ENCODE measurements at places on chromosomes 16 and 17. TPM values are rescaled to one million over a fixed set of nuclear protein-coding genes. Genes with fewer than 3 reads are reported as not detected.

The SARM1 gene
- polyA plus RNA-seq, result 5.2 TPM

DNA sequence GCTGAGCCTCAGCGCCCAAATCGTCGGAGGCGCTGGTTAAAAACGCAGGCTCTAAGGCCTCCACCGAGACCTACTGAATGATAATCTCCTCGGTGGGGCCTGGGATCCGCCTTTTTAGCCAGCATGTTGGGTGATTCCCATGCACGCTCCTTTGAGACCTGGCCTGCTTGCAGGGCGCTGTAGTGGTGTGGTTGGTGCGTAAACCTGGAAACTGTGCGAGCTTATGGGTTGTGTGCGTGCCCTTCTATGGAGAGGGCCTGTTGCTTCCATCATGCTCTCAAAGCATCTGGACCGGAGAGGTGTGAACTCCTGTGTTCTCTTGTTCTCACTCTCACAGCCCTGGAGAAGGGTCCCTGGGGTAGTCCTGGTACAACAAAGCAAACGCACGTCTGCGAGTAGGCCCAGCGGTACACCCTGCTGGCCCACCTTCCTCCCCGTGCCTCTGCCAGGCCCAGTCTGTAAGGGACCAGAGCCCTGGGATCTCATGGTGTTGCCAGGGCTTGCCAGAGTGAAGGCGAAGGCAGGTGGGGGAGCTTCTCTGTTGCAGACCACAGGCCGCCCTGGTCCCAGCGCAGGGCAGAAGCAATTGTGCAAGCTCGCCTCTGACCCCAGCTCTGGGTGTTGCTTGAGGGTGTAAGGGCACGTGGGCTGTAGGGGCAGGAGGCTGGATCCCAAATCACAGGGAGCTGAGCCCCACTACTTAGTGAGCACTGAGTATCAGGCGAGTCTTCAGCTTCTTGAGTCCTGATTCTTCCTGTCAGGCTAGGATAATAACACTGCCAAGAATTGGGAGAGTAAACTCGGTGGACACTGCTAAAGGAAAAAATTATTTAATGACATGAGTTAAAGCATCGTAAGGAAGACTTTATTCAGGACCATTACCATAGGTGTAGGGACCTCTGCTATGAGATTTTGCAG, 879 bp upstream of the LRRC75A start:
- DNase-seq, result no peak

DNA sequence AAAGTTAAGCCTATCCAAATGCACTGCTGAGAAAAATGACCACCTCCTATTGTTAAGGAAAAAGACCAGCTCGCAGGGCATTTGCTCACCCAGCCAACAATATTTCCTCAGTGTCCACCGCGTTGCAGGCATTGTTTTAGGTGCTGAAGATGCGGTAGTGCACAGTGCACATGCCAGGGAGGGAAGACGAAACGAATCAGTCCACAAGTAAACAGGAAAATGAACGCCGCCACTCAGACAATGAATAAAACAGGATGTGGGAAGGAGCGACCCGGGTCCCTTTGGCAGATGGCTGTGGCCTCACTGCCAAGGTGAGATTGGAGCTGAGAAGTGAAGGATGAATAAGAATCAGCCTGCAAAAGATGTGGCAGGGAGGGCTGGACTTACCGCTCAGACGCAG, 249.2 kb downstream of the FOXL1 start:
- DNase-seq, result no peak

The PERCC1 gene
- polyA plus RNA-seq, result not detected

DNA sequence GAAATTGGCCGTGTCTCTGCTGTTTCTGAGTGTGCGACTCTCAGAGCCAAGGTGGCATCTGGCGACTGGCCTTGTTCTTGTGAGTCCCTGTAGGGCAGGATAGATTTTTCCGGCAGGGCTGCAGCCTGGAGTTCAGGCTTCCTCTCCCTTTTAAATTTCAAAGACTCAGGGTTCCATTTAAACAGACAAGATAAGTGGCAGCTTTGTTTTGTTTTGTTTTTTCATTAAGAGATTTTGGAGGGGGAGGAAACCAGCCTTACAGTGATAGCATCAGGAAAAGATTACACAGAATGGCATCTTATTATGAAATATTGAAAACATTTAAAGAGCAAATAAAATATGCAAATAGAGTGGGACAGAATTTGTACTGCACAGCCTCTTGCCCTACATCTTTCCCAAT, 151.3 kb downstream of the RPTOR start:
- DNase-seq, result no peak

- DNase-seq, result no peak
Observed at GRCh38 chr16:50093607-50094539, 28.1 kb downstream of the HEATR3 start.

DNA sequence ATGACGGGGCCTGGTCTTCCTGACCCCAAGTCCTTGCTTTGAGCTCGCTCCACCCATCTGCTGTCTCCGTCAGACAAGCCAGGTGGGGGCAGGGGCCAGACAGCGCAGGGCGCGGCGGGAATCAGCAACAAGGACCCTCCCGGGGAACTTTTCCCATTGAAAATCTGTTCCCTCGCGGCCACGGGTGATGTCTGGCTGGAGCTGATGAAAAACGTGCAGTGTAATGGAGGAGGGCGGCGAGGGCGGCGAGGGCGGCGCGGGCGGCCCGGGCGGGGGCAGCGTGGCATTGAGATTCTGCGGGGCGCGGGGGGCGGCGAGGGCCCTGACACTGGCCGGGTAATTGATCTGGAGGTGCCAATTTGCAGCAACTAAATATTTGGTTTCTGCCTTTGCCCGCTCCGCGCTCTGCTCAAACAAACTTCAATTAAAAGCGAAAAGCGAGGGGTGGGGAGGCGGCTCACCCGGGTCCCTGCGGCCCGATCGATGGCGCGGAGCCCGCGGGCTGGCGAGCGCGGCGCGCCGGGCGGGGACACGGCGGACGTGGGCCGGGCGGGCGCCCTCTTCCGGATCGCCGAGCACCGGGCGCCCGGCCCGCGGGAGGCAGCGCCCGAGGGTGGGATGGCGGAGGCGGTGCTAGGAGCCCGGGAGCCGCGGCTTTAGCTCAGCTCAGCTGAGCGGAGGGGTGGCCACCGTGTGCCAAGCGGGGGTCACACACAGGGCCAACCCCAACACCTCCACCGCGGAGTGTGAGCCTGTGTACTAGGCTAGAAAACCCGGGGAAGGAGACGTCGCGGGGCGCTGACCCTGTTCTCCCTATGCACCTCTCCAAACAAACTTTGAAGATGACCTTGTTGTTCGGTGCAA, 32.4 kb downstream of the DCAKD start:
- no peak for DNase-seq

The SHPK gene
- polyA plus RNA-seq, result 5.5 TPM

- no peak for DNase-seq
Observed at GRCh38 chr17:64662774-64663367, 764 bp upstream of the SMURF2 start.

The RANBP10 gene
- 13.5 TPM for polyA plus RNA-seq
